ENCODE measurements at places on chromosomes 2 and 18. TPM values are rescaled to one million over a fixed set of nuclear protein-coding genes. Genes with fewer than 3 reads are reported as not detected.
A peak's percentile ranks its signal among the peaks of the same experiment; 100 is the strongest.

- no peaks in the 10 kb centered on the region for H3K36me3 ChIP-seq
- H3K4me3 ChIP-seq = no peak overlapping the region
- no peak for DNase-seq
- peaks cover 34% of the 10 kb centered on the region for H3K4me1 ChIP-seq
- H3K27ac ChIP-seq = no peak overlapping the region
Measured at GRCh38 chr2:459931-460330, 172.0 kb upstream of the ALKAL2 start.

Gene SIX3
- 0.15 TPM for total RNA-seq

GRCh38 chr2:112662704-112663103, 17.0 kb downstream of the SLC20A1 start:
- DNase-seq = no peak
- no peaks in the 10 kb centered on the region for H3K27me3 ChIP-seq
- H3K27ac ChIP-seq = no peak overlapping the region
- peaks cover 28% of the 10 kb centered on the region for H3K4me1 ChIP-seq

Gene RESP18
- not detected for total RNA-seq

- no peaks in the 10 kb centered on the region for H3K27me3 ChIP-seq
- DNase-seq = no peak
Measured at GRCh38 chr2:78908973-78909372, 116.5 kb upstream of the REG3G start.

DNA sequence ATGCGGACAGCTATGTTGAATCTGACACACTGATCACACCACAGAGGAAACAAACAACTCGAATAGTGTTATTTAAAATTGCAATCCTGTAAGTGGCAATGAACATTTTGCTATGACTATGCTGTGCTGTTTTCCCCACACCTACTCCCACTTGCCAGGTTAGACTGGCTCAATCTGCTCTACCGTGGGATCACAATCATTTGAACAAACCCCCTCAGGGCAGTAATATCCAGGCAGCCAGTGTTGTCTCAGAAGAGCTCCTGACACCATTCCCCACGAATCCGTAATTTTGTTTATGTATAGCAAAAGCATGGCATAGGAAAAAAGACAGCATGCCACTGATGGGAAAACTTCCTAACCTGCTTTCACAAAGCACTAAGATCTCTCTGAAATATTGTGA, 284.3 kb downstream of the ERBB4 start:
- no peaks in the 10 kb centered on the region for H3K4me1 ChIP-seq
- no peak overlapping the region for H3K27ac ChIP-seq

GRCh38 chr18:29969876-29970275, 1072.7 kb downstream of the DSC3 start:
- H3K4me1 ChIP-seq = no peaks in the 10 kb centered on the region
- no peaks in the 10 kb centered on the region for H3K27me3 ChIP-seq
- no peak overlapping the region for H3K4me3 ChIP-seq
- no peaks in the 10 kb centered on the region for H3K36me3 ChIP-seq
- DNase-seq = no peak
- no peak overlapping the region for H3K27ac ChIP-seq

GRCh38 chr2:113922784-113923183, 32.9 kb downstream of the ACTR3 start:
- no peak overlapping the region for H3K27ac ChIP-seq
- peaks cover 49% of the 10 kb centered on the region for H3K36me3 ChIP-seq
- H3K4me3 ChIP-seq = no peak overlapping the region
- H3K27me3 ChIP-seq = no peaks in the 10 kb centered on the region

DNA sequence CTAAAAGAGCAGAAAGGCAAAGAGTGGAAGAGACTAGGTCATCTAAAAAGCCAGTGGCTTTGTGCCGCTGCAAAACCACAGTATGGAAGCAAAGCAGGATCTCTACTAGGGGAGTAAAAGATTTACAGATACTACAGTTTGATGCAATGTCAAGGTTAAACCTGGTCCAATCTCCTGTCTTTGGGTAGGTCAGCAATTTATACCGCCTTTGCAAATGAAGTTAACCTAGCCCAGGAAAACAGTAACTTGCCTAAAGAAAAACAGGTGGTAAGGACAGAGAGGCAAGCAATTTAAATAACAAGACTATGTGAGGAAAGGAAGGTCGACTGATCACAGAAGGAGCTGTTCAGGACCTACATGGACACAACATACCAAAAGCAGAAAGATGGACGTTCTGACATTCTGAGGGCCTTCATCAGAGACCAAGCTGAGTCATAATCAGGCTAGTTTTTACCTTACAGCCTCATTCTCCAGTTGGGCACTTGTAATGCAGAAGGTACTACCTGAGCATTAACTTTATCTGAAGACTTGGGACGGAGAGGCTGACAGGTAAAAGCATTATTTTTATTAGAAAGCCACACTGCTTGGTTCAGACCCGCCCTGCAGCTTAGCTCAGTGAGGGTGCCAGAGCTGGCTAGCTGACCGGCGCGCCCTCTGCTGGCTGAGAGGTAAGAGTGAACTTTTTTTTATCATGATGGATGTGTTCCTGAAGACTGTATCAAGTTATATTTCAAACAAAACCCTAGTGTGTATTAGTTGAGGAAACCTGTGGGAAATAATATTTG, 15.9 kb downstream of the CDKL4 start:
- no peaks in the 10 kb centered on the region for H3K27me3 ChIP-seq
- no peak overlapping the region for H3K27ac ChIP-seq
- peak; percentile 92 for DNase-seq
- peaks cover 3% of the 10 kb centered on the region for H3K4me1 ChIP-seq
- no peak overlapping the region for H3K4me3 ChIP-seq

Gene CHRNA1
- 0.23 TPM for total RNA-seq

Gene CRYGC
- not detected for total RNA-seq

- DNase-seq = no peak
- H3K4me3 ChIP-seq = no peak overlapping the region
- H3K4me1 ChIP-seq = no peaks in the 10 kb centered on the region
- peaks cover 22% of the 10 kb centered on the region for H3K36me3 ChIP-seq
Measured at GRCh38 chr2:135840601-135841000, 3.6 kb upstream of the LCT start.

Gene ACTG2
- total RNA-seq = not detected

GRCh38 chr2:203605302-203605701, 70.2 kb upstream of the RAPH1 start:
- H3K27ac ChIP-seq = no peak overlapping the region
- no peaks in the 10 kb centered on the region for H3K36me3 ChIP-seq
- no peak for DNase-seq

DNA sequence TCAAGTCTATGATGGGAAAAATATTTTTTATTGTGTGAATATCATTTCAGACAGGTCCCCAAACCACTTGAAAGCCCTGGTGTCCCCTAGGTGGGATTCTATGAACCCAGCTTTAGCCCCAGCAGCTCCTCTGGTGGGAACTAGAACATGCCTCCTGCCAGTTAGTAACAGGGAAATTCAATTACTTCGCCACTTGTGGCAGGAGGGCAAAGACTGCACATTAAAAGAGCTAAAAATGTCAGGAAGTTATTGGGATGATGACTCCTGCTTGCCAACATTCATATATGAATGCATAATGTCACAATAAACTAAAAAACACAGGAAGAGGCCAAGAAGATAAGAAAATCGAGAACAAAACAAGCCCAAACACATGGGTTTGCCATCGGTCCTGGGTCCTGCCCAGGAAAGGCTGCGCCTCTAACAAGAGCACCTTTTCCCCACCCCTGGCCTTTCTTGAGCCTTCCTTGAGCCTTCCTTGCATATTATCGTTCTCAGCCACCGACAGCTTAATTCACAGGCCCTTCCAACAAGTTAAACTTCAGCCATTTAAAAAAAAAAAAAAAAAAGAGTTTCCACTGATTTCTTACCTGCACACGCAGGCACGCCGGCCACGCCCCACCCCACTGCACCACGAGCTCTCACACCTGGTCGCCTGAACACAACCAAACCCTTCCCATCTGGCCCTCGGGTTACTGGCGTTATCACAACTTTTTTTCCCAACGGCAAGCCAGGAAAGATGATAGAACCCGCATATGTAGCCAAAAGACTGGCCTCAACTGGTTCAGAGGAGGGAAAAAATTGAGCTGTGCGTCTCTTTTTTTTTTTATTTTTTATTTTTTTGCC, 23.4 kb downstream of the BCL11A start:
- H3K36me3 ChIP-seq = no peaks in the 10 kb centered on the region
- no peak overlapping the region for H3K4me3 ChIP-seq
- peaks cover 28% of the 10 kb centered on the region for H3K4me1 ChIP-seq
- peaks cover 3% of the 10 kb centered on the region for H3K27me3 ChIP-seq
- DNase-seq = no peak

Gene FHOD3
- total RNA-seq = not detected

DNA sequence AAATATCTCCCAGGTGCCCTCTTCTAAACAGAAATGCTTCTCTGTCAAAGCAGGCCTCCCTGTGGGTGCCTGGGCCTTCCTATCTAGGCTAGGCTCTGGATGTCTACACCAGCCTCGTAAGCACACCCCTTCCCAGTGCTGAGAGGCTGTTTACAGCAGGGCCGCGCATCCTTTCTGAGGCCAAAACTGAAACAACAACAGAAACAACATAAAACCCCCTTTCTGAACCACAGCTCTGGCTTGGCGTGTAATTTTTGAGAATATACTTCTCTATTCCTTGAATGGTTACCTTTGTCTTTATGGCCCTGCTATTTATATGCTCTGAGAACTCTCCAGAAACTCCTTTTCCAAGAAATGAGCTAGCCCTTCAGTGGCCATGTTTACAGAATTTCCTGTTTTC, 118.4 kb downstream of the BCL2L11 start:
- no peak overlapping the region for H3K27ac ChIP-seq
- H3K27me3 ChIP-seq = no peaks in the 10 kb centered on the region
- H3K4me1 ChIP-seq = no peaks in the 10 kb centered on the region
- H3K4me3 ChIP-seq = no peak overlapping the region
- H3K36me3 ChIP-seq = no peaks in the 10 kb centered on the region

DNA sequence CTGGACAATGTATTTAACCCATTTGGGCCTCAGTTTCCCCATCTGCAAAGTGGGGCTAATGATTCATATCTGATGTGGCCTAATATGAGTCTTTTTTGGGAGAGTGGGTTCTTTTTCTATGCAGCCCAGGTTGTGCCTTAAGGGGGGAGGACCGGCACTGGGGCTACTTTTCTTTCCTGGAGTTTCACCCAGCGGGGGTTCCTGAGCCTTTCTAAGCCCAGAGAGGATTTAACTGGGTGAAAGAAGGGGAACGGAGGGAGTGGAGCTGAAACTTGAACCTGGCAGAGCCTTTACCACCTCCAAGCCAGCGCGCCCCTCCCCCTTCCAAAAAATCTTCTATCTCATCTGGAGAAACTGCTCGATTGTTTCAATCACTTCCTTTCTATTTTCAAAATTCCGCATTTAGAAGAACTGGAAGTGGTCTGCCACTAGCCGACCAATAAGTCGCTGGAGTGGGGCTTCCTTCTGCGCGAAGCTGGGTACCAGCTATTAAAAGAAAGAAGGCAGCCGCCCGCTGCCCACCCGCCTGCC, 205.0 kb upstream of the SMAD2 start:
- H3K36me3 ChIP-seq = no peaks in the 10 kb centered on the region
- no peak for DNase-seq
- H3K4me3 ChIP-seq = no peak overlapping the region
- H3K27me3 ChIP-seq = peaks cover 11% of the 10 kb centered on the region

Gene MC2R
- not detected for total RNA-seq

DNA sequence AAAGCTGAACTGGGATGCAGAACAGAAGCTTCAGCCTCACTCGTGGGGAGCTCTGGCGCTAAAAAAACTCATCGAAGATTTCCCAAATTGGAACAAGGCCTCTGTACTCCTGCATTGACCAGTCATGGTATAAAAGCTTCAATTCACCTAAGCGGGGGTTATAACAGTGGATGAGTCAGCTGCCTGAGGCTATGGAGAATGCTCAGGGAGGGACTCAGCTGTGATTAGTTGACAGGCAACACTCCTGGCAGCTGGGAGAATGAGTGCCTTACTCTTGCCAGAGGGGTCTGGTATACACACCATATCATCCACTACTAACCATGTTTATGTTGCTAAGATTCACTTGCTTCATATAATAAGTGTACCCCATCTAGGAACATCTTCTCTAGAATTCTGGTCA, 350.6 kb upstream of the VRK2 start:
- H3K27me3 ChIP-seq = no peaks in the 10 kb centered on the region
- H3K4me3 ChIP-seq = no peak overlapping the region
- no peaks in the 10 kb centered on the region for H3K36me3 ChIP-seq
- H3K4me1 ChIP-seq = no peaks in the 10 kb centered on the region
- no peak for DNase-seq

GRCh38 chr2:7020468-7020867, 103.3 kb downstream of the RNF144A start:
- no peak overlapping the region for H3K27ac ChIP-seq
- peaks cover 20% of the 10 kb centered on the region for H3K36me3 ChIP-seq
- no peak overlapping the region for H3K4me3 ChIP-seq
- no peaks in the 10 kb centered on the region for H3K4me1 ChIP-seq
- no peak for DNase-seq

- H3K27ac ChIP-seq = no peak overlapping the region
- no peaks in the 10 kb centered on the region for H3K27me3 ChIP-seq
- DNase-seq = no peak
- H3K4me1 ChIP-seq = peaks cover 18% of the 10 kb centered on the region
- H3K36me3 ChIP-seq = peaks cover 19% of the 10 kb centered on the region
Measured at GRCh38 chr2:29033172-29033571, 41.2 kb downstream of the PCARE start.

- H3K27ac ChIP-seq = no peak overlapping the region
- H3K36me3 ChIP-seq = no peaks in the 10 kb centered on the region
- no peak for DNase-seq
- no peaks in the 10 kb centered on the region for H3K4me1 ChIP-seq
- no peaks in the 10 kb centered on the region for H3K27me3 ChIP-seq
Measured at GRCh38 chr2:156129227-156129626, 203.3 kb downstream of the NR4A2 start.

- H3K36me3 ChIP-seq = no peaks in the 10 kb centered on the region
- no peak overlapping the region for H3K4me3 ChIP-seq
- H3K27me3 ChIP-seq = no peaks in the 10 kb centered on the region
- H3K4me1 ChIP-seq = no peaks in the 10 kb centered on the region
- no peak overlapping the region for H3K27ac ChIP-seq
Measured at GRCh38 chr2:2664989-2665833, 334.1 kb upstream of the MYT1L start.

DNA sequence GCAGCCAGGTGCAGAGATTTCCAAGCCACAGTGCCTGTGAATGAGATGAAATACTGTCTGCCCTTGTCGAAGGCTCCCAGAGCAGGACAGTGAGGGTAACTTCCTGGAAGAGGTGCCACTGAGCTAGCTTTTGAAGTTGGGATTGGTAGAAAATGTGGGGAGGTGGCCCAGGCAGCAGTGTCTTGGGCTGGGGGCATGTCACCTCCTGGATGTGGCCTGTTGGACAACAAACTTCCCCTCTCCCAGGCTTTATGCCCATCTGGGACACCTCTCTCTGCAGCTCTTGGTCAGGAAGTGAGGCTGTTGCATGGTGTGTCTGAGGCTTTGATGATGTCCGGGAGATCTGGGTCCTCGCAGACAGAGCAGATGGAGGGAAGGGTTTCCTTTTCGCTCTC, 151.4 kb downstream of the DYSF start:
- peaks cover 38% of the 10 kb centered on the region for H3K4me1 ChIP-seq
- H3K27ac ChIP-seq = no peak overlapping the region
- no peaks in the 10 kb centered on the region for H3K27me3 ChIP-seq
- no peak overlapping the region for H3K4me3 ChIP-seq

Gene NABP1
- 45.7 TPM for total RNA-seq

GRCh38 chr2:133760376-133760775, 192.1 kb upstream of the NCKAP5 start:
- H3K27me3 ChIP-seq = no peaks in the 10 kb centered on the region
- no peak for DNase-seq
- no peaks in the 10 kb centered on the region for H3K36me3 ChIP-seq
- no peak overlapping the region for H3K4me3 ChIP-seq

Data from natural killer cell (primary cell).